ENCODE measurements at places on chromosomes 12 and 14.

GRCh38 chr14:105877645-105878044, 351.3 kb downstream of the TMEM121 start:
- no peak for DNase-seq

GRCh38 chr12:18139989-18140596, 50.1 kb upstream of the RERGL start:
- no peak for DNase-seq

GRCh38 chr12:6574576-6575295, 6.6 kb upstream of the NOP2 start:
- no peak for DNase-seq

DNA sequence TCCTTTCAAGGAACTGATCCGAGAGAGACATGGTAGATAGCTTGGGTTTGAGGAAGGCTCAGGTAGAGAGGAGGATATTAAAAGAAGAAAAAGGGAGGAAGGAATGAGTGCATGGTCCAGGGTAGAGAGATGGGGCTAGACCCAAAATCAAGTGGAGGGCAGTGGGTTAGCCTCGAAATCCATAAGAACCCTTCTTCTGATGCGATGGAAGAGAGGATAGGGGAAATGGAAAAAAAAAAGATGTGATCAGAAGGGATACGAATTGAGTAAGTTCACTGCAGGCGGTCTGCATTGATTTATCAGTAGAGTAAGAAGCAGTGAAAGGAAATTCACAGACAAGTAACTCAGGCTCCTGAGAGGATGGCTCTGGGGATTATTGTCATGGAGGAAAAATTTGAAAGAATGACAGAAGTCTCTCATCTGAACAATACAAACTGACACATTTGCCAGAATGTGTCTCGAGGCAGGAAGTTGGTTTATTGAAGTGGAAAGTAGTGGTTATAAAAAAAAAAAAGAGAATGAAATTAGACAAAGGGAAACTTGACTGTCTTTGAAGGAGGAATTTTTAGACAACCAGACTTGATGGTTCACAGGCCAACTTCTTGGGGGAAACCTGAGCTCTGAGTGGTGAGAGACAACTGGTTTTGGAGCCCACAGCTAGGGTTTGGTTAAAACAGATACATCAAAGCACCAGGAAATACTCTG, 10.2 kb downstream of the PPFIBP1 start:
- DNase-seq = peak; percentile 20

DNA sequence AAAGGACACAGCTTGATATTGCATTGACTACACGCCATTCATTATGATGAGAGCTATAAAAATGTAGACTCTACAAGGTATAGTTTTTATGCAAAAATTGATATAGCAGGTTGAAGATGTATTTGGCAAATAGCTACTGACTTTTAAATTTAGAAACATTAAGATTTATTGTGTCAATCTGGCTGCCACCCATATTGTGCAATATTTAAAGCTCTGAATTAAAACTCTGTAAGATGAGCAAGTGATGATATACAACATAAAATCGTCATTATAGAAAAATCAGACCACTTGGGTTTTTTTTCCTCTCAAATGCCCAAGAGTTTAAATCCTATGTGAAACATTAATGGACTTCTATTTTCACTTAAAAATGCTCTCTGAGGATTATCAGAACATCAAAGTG, 36.8 kb upstream of the E2F7 start:
- no peak for DNase-seq

- no peak for DNase-seq
Observed at GRCh38 chr12:5505116-5505515, 73.2 kb downstream of the NTF3 start.

DNA sequence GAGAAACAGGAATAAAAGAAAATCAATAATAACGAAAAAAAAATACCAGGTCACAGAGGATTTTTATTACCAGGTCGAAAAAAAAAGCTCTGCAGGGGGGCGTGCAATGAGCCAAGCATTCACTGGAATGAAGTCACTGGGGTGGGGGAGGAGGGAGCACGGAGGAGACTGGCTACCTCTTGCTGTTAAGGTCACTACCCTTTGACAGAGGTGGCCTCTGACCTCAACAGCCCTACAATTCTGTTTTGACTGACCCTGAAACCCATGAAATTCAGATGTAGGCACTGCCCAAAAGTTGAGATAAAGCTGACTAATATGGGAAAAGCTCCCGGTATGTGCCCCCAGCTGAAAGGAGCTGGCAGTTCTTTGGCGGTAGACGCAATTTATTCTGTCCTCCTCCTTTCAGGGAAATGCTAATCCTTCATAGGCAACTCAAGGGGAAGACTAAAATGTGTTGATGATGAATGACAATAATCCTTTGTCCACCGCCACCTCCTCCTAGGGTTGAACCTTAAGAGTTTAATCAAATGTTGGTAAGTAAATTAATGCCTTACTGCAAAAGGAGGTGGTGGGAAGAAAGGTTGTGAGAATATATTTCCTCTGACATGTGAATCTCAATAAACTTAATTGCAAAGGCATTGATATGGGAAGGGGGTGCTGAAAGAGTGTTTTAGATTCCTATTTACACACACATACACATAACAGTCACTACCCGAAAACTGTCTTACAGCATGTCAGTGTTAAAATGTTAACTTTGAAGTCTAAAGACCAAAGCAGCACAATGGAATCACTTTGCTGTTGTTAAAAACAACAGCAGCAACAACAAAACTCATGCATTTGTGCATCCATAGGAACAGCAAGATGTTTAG, 6.3 kb upstream of the RIC8B start:
- DNase-seq = no peak

GRCh38 chr14:55389330-55389729, 22.3 kb downstream of the ATG14 start:
- DNase-seq = no peak

DNA sequence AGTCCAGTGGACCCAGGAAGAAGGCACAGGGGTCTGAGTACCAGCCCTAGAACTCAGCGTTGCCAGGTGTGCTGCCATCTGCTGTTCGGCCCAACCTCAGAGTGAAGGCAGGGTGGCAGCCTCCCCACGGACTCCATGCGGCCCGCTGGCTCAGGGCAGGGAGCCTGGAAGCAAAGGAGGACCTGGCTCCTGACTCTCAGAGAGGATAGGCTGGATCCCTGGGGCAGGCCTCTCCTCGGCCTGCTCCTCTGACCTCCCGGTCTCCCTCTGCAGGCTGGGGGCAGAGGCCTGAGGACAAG, 10.1 kb downstream of the MCRS1 start:
- DNase-seq = no peak

- no peak for DNase-seq
Observed at GRCh38 chr12:83067981-83068380, 381.3 kb downstream of the TMTC2 start.

DNA sequence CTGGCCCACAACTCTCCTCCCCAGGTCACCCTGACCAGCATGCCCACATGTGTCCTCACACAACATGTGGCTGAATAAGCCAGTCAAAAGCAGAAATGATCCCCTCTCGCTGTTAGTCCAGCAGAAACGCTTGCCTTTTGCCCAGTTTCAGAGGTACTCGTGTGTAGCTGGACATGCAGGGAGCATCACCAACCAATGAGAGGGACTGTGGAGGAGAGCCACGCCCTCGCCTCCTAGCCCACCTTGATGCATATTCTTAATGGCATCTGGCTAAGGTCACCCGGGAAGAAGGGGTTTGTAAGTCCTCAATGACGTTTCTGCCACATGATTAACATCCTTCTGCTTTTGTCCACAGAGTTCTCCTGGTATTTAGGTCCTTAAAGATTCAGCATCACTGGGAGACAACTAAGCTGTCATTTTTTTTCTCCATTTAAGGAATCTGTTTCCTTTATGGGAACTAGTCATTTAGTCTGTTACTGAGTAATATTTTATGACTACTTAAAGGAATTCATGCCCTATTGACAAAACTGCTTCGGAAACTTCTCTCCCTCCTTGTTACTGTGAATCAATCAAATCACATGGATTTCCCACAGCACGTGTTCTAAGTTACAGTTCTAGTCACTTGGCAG, 134.0 kb downstream of the GCH1 start:
- DNase-seq = no peak

- DNase-seq = no peak
Observed at GRCh38 chr12:57236201-57236924, 6.9 kb downstream of the SHMT2 start.

- DNase-seq = no peak
Observed at GRCh38 chr14:99724939-99725773, 41.1 kb downstream of the CYP46A1 start.

- no peak for DNase-seq
Observed at GRCh38 chr12:112570096-112570495, 151.3 kb downstream of the PTPN11 start.

- DNase-seq = no peak
Observed at GRCh38 chr12:6832125-6832524, 3.9 kb downstream of the P3H3 start.

GRCh38 chr12:127655691-127656090, 611.3 kb upstream of the TMEM132C start:
- no peak for DNase-seq

GRCh38 chr12:42935756-42936155, 346.2 kb upstream of the PRICKLE1 start:
- no peak for DNase-seq

DNA sequence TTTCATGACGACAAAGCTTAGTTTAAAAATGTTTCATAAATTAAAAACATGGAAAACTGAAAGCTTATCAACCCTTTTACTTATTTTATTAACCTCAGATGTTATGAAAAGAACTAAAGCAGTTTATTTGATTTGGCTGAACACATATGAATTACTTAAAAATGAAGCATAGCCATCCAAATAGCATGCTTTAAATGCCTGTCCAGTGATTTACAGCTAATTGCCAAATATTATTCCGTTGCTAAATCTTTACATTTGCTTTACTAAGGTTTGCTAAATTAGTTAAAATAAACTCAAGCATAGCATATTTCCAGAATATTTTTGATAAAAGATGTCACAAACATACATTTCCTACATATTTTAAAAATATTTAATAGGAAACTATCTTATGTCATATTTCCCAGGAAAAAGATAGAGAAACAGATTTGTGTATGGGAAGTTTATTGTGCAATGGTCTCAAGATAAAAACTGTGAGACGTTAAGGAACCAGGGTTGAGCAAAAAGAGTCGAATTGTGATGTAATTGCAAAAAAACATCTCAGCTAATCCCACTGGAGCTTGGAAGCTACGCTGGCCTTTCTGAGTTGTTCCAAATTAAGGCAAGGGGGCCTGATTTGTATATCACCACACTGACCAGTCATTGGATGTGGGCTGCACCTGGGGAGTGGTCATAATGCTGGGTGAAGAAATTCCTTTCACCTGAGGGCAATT, 25.8 kb downstream of the GPR135 start:
- no peak for DNase-seq

GRCh38 chr12:56713345-56713744, 11.8 kb downstream of the NACA start:
- no peak for DNase-seq

GRCh38 chr14:34000396-34000795, 49.5 kb upstream of the EGLN3 start:
- DNase-seq = no peak

DNA sequence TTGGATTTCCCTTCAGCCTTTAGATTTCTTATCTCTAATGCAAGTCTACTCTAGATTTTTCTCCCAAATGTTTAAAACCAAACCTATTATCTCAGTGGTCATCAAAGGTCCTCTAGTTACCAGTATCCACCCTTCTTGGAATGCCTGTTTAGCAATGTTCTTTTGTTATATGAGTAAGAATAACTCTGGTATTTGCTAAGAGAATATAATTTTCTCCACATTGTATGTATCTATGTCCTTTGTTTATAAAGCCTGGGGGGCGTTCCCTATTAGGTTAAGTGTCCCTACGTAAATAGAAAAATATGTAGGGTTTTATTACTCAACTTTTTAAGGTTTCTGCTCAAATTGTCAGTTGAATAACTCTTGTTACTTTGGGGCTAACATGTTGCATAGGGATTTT, 27.3 kb downstream of the PPM1A start:
- no peak for DNase-seq

- DNase-seq = peak; percentile 70
Observed at GRCh38 chr14:52272375-52272774, 4.9 kb downstream of the PTGDR start.

DNA sequence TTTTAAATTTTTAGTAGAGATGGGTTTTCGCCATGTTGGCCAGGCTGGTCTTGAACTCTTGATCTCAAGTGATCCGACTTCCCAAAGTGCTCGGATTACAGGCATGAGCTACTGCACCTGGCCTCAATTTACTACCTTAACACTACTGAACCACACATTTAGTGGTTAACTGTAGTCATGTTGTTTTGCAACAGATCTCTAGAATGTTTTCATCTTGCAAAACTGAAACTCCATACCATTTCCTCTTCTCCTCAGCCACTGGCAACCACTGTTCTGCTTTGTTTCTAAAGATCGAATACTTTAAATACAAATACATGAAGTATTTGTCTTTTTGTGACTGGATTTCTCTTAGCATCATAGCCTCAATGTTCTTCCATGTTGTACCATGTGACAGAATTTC, 15.4 kb upstream of the SMCO2 start:
- DNase-seq = no peak

GRCh38 chr12:41514021-41514777, 326.1 kb downstream of the PDZRN4 start:
- no peak for DNase-seq

Data from CD4-positive, alpha-beta T cell treated with Interleukin-12 subunit alpha and Interleukin-12 subunit beta, for 1 hour (primary cell).